Neural crest cell (in vitro differentiated cells): ENCODE measurements at places on chromosomes 5 and 9. TPM values are rescaled to one million over a fixed set of nuclear protein-coding genes. Genes with fewer than 3 reads are reported as not detected.

Gene SPATA6L
- 0.44 and 1.3 TPM in 2 replicates for total RNA-seq

Gene TICAM2
- 1.4 and 1.9 TPM in 2 replicates for total RNA-seq

Gene RORB
- 0.35 and 0.75 TPM in 2 replicates for total RNA-seq

Gene TTF1
- 21.9 and 23.5 TPM in 2 replicates for total RNA-seq

DNA sequence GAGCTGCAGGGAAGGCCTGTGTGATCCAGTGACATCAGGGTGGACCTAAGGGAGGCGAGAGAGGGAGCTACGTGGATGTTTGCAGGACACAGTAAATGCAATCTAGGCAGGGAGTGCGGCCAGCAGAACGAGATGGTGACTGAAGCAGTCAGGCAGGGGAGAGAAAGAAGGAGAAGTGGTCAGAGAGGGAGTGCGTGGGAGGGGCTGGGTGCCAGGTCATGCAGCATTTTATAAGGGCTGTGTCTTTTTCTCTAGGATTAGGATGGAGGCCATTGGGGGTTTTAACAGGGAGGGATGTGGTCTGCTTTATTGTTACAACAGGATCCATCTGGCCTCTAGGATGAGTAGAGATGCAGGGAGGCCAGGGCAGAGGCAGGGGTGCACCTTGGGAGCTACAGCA lies 80.4 kb downstream of the DCP2 start:
- H3K36me3 ChIP-seq: no peaks in the 10 kb centered on the region
- H3K4me3 ChIP-seq: no peak overlapping the region
- no peaks in the 10 kb centered on the region for H3K27me3 ChIP-seq
- H3K4me1 ChIP-seq: peaks cover 34% of the 10 kb centered on the region

- H3K27me3 ChIP-seq: no peaks in the 10 kb centered on the region
- H3K36me3 ChIP-seq: no peaks in the 10 kb centered on the region
- DNase-seq: peak; percentile 8
- peaks cover 51% of the 10 kb centered on the region for H3K4me1 ChIP-seq
- H3K27ac ChIP-seq: no peak overlapping the region
- H3K4me3 ChIP-seq: peak overlapping the region; percentile 29
Measured at GRCh38 chr9:16515207-16515606, 355.3 kb downstream of the BNC2 start.

DNA sequence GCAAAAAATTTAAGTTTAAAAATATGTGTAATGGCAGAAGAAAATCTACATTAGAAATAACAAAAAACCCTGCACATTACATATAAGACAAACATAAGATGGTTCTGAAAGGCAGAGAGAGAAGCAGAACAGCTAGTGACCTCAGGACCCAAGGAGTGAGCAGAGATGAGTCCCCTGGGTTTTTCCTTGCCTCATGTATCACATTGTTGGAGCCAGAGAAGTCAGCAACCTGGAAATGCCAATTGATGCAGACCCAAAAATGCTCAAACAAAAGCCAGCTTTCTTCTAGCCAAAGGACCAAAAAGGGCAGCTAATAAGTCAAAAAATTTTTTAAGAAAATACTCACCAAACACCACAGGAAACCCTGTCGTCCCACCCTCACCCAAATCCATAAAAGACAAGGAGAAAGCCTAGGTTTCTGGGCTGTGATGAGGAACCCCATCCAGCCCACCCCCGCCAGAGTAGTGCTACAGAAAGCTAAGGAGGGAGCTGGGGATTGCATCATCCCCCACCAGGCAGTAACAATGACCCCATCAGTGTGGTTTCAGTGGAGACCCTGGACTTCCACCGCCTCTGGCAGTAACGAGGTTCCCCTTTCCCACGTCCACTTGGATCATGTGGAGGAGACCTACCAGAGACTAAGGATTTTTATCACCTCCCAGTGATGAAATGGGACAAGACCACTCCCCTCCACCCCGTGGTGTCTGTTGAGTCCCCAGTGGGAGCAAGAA lies 17.6 kb downstream of the DENND1A start:
- DNase-seq: no peak
- no peaks in the 10 kb centered on the region for H3K27me3 ChIP-seq
- peaks cover 10% of the 10 kb centered on the region for H3K36me3 ChIP-seq
- H3K4me1 ChIP-seq: peaks cover 9% of the 10 kb centered on the region

DNA sequence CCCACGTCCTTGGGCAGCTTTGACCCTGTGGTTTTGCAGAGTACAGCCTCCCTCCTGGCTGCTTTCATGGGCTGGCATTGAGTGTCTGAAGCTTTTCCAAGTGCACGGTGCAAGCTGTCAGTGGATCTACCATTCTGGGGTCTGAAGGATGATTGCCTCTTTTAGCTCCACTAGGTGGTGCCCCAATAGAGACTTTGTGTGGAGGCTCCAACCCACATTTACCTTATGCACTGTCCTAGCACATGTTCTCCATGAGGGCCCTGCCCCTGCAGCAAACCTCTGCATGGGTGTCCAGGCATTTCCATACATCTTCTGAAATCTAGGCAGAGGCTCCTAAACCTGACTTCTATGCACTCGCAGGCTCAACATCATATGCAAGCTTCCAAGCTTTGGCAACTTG lies 644.2 kb upstream of the CDH9 start:
- DNase-seq: no peak
- no peak overlapping the region for H3K4me3 ChIP-seq
- H3K36me3 ChIP-seq: peaks cover 11% of the 10 kb centered on the region
- no peak overlapping the region for H3K27ac ChIP-seq

GRCh38 chr5:14341571-14342230 lies 198.6 kb downstream of the TRIO start:
- H3K4me3 ChIP-seq: no peak overlapping the region
- peaks cover 31% of the 10 kb centered on the region for H3K4me1 ChIP-seq

DNA sequence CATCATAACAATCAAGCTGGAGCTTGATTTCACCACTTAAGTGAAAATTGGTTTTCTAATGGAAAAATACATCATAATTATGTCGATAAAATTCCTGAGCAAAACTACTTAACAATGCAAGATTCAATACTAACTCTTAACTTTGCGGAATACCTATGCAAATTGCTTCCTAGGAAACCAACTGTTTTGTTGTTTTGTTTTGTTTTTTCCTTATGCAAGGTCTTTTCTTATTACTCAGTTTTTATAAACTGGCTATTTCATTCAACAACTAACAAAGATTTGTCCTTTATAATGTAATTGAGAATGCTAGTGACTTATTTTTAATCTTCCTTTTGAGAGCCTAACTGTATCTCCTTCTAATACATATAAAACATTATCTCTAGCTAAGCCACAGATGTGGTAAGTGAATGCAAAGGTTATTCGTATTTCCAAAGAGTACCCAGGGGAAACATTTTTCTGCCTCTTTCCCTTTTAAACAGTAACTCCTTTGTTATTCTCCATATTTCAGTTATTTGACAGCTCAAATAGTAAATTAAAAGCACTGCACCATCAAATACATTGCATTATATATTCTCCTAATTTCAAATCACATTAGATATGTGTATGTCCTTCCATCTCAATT lies 609.4 kb downstream of the SLCO4C1 start:
- H3K4me3 ChIP-seq: no peak overlapping the region
- no peaks in the 10 kb centered on the region for H3K36me3 ChIP-seq
- peaks cover 8% of the 10 kb centered on the region for H3K4me1 ChIP-seq

GRCh38 chr5:179870403-179870903 lies 11.8 kb upstream of the MRNIP start:
- H3K27me3 ChIP-seq: no peaks in the 10 kb centered on the region
- peaks cover 6% of the 10 kb centered on the region for H3K36me3 ChIP-seq
- peak overlapping the region; percentile 92 for H3K27ac ChIP-seq

DNA sequence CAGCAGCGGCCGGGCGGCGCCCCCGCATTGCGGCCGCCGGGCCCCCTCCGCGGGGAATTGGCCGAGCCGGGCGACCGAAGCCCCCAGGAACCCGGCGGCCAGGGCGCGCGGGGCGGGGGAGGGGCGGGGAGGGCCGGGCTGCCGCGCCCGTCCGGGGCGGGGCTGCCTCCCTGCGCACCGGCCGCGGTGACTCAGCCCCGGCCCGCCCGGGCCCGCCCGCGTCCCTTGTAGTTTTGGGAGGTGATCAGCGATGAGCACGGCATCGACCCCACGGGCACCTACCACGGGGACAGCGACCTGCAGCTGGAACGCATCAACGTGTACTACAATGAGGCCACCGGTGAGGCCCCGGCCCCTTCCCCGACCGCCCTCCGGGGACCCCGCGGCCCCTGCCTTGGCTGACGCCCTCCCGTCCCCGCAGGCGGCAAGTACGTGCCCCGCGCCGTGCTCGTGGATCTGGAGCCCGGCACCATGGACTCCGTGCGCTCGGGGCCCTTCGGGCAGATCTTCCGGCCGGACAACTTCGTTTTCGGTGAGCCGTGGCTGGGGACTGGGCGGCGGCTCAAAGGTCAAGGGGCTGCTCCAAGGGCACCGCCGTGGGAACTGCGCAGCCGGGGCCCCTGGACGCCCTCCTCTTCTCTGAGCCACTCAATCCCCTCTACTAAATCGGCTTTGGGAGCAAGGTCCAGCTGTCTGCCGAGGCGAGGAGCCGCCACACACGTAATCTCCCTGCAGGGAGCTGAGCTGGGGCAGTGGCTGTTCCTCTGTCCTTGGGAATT lies 592 bp downstream of the TUBB4B start:
- H3K4me1 ChIP-seq: peaks cover 24% of the 10 kb centered on the region
- no peak overlapping the region for H3K27ac ChIP-seq
- H3K27me3 ChIP-seq: peaks cover 4% of the 10 kb centered on the region
- H3K36me3 ChIP-seq: peaks cover 11% of the 10 kb centered on the region
- H3K4me3 ChIP-seq: peak overlapping the region; percentile 91
- DNase-seq: no peak

GRCh38 chr9:128494108-128494745 lies 10.3 kb upstream of the GLE1 start:
- no peak overlapping the region for H3K4me3 ChIP-seq
- H3K4me1 ChIP-seq: no peaks in the 10 kb centered on the region
- H3K36me3 ChIP-seq: peaks cover 12% of the 10 kb centered on the region
- H3K27me3 ChIP-seq: no peaks in the 10 kb centered on the region
- DNase-seq: no peak

DNA sequence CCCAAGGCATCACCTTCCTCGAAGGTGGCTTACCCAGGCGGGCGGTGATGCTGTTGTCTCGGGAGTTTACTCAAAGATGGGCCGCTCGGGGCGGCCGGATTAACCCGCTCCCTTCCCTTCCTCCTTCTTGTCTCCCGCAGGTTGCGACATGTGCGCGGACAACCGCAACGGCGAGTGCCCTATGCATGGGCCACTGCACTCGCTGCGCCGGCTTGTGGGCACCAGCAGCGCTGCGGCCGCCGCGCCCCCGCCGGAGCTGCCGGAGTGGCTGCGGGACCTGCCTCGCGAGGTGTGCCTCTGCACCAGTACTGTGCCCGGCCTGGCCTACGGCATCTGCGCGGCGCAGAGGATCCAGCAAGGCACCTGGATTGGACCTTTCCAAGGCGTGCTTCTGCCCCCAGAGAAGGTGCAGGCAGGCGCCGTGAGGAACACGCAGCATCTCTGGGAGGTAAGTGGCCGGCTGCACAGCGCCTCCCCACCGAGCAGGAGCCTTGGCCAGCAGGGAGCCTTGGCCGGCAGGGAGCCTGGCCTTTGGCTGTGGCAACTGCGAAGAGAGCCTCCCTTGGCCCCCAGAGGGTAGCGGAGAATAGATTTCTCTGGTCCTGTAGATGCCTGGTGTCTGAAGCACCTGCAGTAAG lies 10.6 kb downstream of the PRDM6 start:
- peaks cover 89% of the 10 kb centered on the region for H3K27me3 ChIP-seq
- no peak overlapping the region for H3K4me3 ChIP-seq
- H3K27ac ChIP-seq: no peak overlapping the region
- H3K4me1 ChIP-seq: peaks cover 15% of the 10 kb centered on the region
- H3K36me3 ChIP-seq: no peaks in the 10 kb centered on the region

- no peaks in the 10 kb centered on the region for H3K36me3 ChIP-seq
- H3K4me1 ChIP-seq: no peaks in the 10 kb centered on the region
- no peak overlapping the region for H3K4me3 ChIP-seq
- DNase-seq: no peak
Measured at GRCh38 chr5:40226906-40227305, 452.8 kb upstream of the PTGER4 start.

DNA sequence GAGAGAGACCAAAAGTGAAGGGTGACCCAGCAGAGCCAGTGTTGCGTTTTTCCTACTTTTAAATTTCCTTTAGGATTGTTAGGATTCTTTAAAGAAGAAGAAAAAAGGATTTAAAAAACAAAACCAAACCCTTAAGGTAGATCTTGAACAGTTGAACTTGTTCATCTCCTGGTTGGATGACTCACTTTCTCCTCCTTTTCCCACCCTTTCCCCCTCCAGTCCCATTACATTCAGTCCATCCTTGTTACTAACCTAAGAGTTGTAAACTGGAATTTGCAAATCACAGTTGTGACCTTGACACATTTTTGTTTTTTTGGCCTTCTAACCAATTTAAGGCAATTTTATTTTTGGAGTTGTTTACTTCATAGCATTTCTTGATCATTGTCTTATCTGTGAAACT lies 289.2 kb downstream of the ARHGAP26 start:
- H3K4me1 ChIP-seq: peaks cover 1% of the 10 kb centered on the region
- no peak overlapping the region for H3K27ac ChIP-seq
- H3K4me3 ChIP-seq: no peak overlapping the region
- no peaks in the 10 kb centered on the region for H3K36me3 ChIP-seq
- no peak for DNase-seq

DNA sequence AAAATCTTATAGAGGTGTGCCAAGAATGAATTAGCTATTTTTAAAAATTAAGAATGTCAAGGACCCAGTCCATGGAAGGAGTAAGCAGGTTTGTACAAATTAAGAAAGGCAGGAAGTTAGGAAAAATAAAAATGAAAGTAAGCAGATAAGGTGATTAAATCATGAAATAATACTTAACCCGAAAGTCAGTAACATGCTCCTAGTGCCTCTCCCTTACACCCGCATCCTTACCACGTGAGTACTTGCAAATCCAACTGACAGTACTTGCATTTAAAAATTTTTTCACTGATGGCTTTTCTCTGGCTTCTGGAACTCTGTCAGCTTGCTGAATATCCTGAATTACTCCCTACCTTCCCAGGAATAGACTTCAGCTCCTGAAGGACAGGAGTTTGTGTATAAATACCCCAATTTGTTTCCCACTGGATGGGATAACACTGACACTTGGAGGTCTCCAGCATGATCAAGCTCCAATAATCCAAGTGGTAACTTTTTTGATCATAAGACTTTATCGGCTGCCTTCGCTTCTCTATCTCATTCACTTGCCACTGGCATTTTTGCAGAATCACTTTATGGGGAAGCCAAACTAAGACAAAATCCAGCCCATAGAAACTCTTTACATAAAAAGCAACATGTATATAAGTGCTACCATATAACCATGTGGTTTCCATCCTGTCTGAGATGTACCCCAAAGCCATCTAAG lies 41.6 kb upstream of the RICTOR start:
- no peak for DNase-seq
- no peak overlapping the region for H3K4me3 ChIP-seq
- H3K36me3 ChIP-seq: no peaks in the 10 kb centered on the region

- H3K36me3 ChIP-seq: no peaks in the 10 kb centered on the region
- H3K27me3 ChIP-seq: no peaks in the 10 kb centered on the region
- H3K27ac ChIP-seq: peak overlapping the region; percentile 96
- peaks cover 16% of the 10 kb centered on the region for H3K4me1 ChIP-seq
- H3K4me3 ChIP-seq: peak overlapping the region; percentile 1
Measured at GRCh38 chr5:136104306-136104965, 28.2 kb upstream of the SMAD5 start.

- peaks cover 3% of the 10 kb centered on the region for H3K36me3 ChIP-seq
- H3K4me1 ChIP-seq: peaks cover 14% of the 10 kb centered on the region
- no peak overlapping the region for H3K27ac ChIP-seq
- no peaks in the 10 kb centered on the region for H3K27me3 ChIP-seq
- no peak for DNase-seq
Measured at GRCh38 chr5:68455216-68455615, 239.7 kb downstream of the PIK3R1 start.
